ENCODE measurements at places on chromosomes 6 and 20.

GRCh38 chr6:56214041-56214702 lies 33.2 kb downstream of the COL21A1 start:
- DNase-seq: no peak

DNA sequence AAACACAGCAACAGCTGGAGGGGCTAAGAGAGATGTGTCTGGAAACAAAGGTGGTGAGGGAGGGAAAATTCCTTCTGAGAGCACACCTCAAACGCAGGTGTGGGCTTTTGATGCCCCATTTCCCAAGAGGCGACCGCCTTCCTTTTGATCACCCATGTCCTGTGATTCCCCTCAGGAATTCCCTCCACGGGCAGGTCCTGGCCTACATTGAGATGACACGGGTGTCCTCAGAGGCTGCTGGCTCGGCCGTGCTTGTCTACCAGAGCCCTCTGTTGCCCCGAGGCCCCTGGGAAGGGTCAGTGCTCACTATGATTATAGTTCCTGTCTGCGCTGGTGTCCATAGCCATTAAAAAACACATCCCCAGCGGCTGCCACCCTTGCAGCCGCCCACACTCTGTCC lies 242.6 kb downstream of the TFAP2C start:
- DNase-seq: no peak

DNA sequence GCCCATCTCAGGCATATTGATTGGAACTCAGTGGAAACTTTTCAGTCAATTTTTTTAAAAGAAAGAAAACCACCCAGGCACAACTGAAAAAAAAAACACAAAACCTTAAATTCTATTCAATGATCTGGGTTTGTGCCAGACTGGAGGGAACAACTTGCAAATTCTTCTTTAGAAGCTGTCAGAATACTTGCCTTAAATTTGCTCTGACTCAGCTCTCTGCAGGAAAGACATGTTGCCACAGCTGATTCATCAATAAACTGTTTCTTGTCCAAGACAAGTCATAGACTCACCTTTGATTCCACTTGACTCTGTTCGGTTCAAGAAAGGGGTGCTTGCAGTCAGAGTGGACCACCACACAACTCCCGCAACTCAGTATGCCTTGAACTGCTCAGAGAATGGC lies 117.8 kb upstream of the F13A1 start:
- no peak for DNase-seq

DNA sequence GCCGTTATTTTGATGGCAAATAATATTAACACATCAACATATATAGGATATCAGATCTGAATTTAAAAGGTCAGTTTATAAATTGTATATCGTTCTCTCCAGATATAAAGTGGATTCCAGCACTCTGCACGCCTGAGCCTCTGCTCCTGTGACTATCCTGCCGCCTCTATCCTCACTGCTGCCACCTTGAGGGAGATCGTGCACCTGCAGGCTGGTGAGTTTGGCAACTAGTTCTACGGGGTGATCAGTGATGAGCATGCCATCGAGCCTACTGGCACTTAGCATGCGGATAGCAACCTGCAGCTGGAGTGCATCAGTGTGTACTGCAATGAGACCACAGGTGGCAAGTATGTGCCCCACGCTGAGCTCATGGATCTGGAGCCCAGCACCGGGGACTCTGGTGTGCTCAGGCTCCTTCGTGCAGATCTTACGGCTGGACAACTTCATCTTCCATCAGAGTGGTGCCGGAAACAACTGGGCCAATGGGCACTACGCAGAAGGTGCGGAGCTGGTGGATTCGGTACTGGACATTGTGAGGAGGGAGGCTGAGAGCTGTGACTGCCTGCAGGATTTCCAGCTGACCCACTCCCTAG lies 84.9 kb downstream of the FBXO5 start:
- DNase-seq: peak; percentile 73

DNA sequence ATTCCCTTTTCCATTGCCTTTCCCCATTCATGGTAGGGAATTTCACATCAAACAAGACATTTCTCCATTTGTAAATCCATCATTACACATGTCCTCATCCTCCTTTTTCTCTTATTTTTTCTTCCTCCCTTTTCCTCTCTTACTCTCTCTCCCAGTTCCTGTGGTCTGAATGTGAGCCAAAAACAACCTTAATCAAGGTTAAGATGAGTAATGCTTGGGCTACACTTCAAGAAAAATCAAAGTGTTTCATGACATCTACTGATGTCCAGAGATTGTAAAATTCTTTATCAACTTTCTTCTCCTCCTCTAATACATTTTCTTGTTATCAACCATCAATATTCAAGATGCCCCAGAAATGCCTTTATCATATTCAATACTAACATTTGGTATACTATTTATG lies 208.0 kb upstream of the PRND start:
- no peak for DNase-seq

DNA sequence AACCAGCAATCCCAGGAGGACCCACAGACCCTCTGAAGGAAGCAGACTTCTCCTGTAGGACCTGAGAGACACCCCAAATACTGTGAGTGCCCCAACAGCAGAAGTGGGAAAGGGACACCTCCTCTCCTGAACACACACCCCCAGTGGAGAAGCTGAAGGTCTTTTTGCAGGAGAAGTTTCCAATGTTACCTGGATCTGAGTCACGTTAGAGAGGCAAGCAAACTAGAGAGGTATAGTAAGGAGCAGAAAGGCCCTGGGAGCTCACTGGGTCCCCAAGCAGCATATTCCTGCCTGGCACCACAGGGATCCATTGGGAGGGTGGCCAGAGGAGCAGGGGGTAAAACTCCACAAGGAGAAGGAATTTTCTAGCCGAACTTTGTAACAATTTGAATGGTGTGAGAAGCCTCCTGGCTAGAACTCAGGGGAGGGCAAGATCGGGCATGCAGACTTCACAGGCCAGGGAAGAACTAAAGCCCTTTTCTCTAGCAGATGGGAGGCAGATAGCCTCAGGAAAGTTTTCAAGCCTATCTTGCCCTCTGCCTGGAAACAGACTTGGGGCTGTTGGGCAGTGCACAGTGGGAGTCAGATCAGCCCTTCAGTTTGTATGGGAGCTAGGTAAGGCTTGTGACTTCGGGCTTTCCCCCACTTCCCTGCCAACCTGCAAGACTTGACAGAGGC lies 68.2 kb upstream of the SSTR4 start:
- DNase-seq: no peak

GRCh38 chr20:34058831-34059230 lies 53.2 kb downstream of the EIF2S2 start:
- DNase-seq: no peak

GRCh38 chr6:126620719-126621118 lies 280.8 kb downstream of the CENPW start:
- no peak for DNase-seq

- no peak for DNase-seq
Measured at GRCh38 chr6:25670793-25671513, 18.9 kb downstream of the SCGN start.

DNA sequence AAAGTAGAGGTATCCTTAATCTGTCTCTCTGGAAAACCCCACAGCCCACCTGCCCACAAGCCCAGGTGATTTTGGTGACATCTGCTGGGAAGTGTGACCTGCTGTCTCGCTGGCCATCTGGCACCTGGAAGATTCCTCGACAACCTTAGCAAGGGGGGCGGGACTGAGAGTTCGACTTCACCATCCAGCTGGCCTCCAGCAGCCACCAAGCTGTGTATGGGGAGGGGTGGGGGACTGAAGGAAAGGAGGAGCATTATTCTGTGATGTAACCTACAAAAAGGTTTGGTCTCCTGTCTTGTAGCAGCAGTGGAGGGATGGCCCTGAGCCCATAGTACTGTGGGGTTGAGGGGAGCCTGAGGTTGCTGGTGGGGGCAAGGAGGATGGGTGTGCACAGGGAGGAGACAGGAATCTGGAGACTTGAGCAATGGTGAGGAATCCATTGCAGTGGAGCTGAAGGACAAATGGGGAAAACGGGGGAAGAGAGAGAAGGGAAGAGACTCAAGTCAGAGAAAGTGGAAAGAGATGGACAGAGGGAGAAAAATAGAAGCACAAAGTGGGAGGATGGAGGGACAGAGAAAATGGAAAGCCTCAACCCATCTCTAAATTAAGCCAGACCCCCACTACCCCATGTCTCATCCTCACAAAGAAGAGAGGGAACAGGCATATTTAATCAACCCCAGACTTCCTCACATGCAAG lies 4.0 kb downstream of the LY6G6F start:
- no peak for DNase-seq

- no peak for DNase-seq
Measured at GRCh38 chr20:61556673-61557072, 304.6 kb downstream of the CDH4 start.

GRCh38 chr6:7725849-7726415 lies at the start of gene BMP6:
BMP6 (plus strand) TSS chr6:7726099; CDS start chr6:7726956, 857 bp downstream.
- peak; percentile 77 for DNase-seq

GRCh38 chr20:42173440-42173839 lies 555.3 kb upstream of the CHD6 start:
- no peak for DNase-seq

DNA sequence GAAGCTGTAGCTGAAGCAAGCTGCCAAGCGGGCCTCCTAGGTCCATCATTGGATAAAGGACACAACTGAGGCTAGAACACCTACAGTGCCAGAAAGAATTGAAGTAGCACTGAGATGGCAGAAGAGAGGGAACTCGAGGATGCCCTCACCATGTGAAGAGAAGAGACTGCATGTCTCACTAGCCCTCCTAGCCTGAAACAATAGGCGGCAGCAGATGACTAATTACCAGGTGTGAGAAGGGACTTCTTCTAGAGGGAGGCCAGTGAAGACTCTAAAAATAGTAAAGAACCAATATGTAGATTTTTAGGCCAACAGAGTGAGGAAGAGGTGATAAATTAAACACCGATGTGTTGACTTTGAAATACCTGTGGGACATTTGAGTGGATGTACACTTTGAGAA lies 50.3 kb downstream of the LGSN start:
- no peak for DNase-seq

DNA sequence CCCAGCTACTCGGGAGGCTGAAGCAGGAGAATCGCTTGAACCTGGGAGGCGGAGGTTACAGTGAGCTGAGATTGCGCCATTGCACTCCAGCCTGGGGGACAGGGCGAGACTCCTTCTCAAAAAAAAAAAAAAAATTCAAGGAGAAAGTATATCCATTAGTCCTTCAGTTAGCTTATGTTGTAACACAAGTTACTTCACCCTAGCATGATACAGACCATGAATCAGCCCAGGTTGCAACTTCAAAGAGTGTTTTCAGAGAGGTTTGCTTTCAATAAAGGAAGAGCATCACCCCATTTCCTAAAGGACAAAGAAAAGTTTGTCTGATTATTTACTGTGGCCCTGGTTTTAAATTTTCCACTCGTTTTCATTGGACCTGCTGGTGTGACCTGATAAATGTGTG lies 73.0 kb downstream of the SERAC1 start:
- DNase-seq: no peak

DNA sequence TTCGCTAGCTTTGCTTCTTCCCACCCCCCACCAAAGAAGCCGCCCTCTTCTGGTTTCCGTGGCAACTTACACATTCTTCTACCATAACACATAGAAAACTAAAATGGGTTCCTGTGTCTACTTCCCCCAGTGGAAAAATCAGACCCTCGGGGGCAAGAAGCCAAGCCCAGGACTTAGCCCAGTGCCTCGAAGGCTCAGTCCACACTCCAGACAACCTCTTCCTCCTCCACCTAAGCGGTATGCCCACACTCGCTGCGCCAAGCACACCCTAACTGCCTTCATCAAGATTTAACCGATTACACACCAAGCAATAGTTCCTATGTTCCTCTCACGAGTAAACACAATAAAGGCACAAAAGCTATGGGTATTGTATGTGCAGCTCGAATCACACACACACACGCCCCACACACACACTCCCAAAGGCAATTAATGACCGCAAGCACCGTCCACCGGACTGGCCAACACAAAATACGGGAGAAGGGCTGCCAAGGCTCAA lies 537 bp downstream of the PPIL4 start:
- DNase-seq: peak; percentile 61

DNA sequence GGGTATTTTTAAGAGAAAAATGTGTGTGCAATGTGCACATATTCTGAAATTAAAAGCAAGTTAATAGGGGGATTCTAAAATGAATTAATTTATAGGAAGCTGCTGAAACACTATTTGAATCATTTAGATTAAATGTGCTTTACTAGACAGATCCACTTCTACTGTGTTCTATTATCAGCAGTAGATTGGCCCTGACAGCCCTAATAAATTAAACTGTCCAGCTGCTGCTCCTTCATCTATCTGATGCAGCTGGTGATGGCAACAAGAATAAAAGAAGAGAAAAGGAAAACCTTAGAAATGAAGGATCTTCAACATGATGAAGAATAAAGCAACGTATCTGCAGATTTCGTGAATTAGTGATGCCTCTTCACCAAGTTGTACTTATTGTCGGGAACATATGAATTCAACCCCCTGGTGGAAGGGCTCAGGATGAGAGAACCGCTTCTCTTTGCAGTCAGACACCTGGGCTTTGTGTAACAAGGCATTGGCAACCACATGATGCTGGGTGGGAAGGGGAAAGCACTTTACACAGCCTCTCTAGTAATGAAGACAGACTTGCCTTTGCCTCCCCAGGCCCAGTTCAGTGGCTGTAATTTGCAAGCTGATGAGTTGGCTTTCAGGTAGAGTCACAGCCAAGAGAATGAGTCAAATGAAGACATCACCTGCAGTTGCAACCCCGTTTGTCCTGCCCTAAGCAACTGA lies 94.4 kb downstream of the LAMP5 start:
- DNase-seq: no peak

DNA sequence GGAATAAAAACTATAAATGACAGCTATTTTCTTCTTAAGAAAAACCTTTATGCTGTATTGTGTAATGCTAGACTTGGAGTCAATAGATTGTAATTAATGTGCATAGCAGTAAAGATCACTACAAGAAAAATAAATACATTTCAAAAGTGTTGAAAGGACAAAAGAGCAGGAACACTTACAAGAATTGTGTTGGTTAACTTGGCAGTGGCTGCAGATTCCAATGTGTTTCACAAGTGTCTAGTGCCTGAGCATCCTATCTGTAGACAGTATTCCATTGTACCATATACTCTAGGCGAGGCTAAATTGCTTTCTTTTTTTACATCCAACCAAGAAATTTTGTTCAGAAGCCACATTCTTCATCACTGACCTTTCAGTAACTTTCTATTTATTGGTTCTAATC lies 924.1 kb downstream of the EPHA7 start:
- DNase-seq: no peak

GRCh38 chr6:81214414-81215091 lies 537.9 kb downstream of the TENT5A start:
- no peak for DNase-seq

DNA sequence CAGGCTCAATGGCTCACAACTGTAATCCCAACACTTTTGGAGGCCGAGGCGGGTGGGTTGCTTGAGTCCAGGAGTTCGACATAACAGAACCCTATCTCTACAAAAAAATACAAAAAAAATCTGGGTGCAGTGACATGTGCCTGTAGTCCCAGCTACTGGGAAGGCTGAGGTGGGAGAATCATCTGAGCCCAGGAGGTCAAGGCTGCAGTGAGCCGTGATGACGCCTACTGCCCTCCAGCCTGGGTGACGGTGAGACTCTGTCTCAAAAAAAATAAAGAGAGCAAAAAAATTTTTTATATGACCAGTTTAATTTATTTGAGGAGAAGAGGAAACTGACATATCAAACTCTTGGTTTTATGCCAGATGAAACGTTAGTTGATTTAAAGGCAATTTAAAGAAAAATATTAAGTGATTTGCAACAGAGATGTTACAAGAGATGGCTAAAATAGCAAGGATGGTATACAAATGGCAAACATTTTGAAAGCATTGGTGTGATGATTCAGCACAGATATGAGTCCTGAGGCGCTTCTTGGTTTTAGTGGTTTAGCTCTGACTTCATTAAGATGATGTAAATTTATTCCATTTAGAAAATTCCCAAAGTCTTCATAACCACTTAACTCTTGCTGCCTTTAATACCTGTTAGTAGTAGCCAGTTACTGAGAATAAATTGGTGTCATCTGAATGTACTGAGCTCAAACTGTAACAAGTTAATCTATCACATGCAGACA lies 17.7 kb downstream of the GTF2H5 start:
- no peak for DNase-seq

All from liver (tissue), 10 donors.